ENCODE measurements at places on chromosomes 3 and 15. TPM values are rescaled to one million over a fixed set of nuclear protein-coding genes. Genes with fewer than 3 reads are reported as not detected.

DNA sequence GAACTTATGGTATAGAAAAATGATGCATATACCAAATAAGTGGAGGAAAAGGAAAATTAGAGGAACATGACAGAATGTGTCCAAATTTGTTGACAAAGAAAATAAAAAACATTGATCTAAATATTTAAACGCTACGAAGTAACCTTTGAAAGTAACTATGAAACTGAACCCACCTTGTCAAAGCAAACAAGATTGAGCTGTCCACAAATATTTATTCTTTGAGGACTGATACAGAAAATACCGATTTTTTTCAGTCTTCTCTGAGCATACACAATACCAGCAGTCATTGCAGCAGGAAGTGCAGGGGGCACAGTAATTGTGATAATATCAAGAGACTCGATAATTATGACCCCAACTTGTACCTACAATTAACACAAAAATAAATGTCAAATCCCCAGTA lies 40.0 kb downstream of the ATP13A3 start:
- no peak for ATAC-seq

DNA sequence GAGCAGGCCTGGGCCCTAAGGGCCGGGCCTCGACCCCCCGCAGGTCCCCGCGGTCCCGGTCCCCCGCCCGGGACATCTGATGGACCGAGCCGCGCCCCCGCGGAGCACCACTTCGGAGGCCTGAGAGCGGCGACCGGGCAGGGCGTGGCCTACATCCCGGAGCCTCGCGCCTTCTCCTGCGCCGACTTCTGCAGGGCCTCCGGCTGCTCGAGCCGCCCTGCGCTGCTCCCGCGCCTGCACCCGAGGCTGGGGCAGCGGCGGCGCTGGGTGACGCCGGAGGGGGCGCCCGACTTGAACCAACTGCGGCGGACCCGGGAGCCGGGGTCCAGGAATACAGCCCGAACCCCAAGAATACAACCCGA lies 14.9 kb upstream of the GP9 start:
- peak; percentile 58 for ATAC-seq

DNA sequence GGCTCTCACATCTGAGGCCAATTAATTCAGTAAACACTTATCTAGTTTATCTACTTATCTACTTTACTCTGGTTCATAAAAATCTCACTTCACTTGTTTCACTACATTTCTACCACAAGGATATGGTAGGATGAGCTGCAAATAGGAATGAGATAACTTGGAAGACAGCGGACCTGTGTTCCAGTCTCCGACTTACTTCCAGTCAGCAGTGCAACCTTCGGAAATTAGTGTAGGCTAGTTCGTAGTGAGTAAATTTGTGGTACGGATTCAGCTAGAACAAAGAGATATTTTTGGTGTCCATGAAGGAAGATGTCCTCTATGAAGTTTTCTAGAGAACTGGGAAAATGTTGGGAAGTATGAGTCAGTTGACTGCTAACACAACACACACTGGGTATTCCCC lies 66.3 kb downstream of the TPRG1 start:
- ATAC-seq, result no peak

DNA sequence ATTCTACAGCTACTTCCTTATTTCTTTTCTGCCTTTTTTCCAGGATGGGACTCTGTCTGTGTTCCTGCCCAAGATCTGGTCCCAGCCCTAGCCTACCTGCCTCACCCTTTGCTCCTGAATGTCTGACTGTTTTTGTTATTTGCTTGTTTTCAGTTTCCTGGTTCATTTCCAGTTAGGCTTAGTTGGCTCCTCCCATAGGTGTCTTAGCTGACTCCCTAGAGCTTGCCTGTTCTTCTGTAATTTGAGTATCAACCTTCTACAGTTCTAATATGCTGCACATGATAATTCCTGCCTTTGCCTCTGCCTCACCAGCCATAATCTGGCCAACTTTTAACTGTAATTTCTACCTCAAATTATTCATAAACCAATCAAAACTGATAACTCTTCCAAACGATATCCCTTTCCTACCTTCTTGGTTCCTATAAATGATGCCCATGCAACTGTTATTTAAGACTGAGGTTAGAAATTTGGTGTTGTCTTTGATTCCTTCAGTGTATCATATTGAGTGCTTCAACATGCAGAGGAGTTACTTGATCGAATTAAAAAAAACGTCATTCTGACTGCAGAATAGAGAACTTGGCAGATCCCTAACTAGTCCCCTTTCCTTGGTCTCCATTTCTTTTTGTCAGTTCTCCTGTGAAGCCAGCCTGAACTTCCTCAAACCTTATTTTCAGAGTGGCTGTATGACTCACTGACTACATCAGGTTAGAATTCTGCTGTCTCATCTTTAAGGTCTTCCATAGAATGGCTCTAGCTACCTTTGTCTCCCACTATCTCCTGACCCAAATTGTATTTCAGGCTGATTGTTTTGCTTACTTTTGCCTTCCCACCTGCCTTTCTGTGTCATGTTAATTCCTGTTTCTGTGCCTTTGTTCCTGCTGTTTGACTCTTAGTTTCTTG lies 8.4 kb downstream of the GOLM2 start:
- ATAC-seq, result no peak

DNA sequence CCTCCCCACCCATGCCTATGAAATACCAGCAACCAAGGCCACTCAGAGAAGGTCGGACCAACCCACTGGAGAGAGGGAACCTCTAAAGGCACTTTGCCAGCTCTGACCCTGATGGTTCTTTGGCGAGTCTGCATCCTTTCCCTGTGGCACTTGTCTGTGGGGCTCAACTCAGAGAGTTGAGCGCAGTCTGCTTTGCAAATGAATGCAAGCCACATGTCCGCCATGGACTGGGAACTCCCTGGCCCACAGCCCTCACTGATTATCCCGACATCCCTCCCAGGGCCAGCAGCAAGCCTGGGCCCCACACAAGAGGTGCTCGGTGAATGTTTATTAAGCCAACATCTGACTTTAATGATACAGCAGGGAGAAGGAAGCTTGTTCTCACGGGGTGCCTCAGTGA lies 55.5 kb upstream of the HES1 start:
- ATAC-seq, result no peak

DNA sequence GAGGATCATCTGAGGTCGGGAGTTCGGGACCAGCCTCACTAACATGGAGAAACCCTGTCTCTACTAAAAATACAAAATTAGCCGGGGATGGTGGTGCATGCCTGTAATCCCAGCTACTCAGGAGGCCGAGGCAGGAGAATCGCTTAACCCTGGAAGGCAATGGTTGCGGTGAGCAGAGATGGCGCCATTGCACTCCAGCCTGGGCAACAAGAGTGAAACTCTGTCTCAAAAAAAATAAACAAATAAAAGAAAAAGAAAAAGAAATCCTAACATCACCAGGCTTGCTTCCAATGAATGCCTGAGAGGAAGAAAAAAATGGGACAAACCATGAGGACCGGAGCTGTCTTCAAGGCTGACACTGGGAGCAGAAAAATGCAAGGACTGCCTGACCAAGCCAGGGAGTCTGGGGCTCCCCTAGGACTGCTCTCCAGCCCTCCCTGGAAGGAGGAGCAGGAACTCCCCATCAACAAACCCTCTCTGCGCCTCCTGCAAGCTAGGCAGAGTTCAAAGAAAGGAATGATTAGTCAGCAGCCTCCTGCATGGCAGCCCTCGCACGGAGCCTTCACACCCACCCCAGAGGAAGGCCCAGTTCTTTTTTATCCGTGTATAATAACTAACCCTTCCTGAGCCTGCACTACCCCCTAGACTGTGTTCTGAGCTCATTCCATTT lies 55.4 kb downstream of the NUP210 start:
- no peak for ATAC-seq

DNA sequence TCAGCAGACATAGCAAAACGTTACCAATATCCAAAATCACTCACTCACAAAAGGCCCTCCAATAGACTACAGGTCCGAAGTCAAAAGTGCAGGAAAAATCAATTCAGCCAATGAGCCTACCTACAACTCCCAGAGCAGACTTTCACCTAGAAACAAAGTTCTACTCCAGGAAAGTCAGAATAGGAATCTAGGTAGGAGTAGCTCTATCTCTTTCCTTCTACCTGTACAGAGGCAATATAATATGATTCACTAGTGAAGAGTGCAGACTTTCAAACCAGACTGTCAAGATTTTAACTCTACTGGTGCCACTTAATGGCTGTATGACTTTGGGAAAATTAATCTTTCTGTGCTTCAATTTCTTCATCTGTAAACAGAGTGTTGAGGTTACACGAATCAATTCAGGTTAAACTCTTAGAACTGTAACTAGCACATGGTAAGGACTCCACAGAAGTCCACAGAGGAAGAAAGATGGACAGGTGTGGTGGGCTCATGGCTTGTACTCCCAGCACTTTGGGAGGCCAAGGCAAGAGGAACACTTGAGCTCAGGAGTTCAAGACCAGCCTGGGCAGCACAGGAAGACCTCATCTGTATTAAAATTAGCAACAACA lies 9.4 kb downstream of the DCUN1D1 start:
- ATAC-seq, result no peak

- ATAC-seq, result peak; percentile 30
Measured at GRCh38 chr3:37855363-37855970, 6.2 kb upstream of the CTDSPL start.

GRCh38 chr3:113231827-113232253 lies 20.5 kb downstream of the BOC start:
- ATAC-seq, result peak; percentile 57

DNA sequence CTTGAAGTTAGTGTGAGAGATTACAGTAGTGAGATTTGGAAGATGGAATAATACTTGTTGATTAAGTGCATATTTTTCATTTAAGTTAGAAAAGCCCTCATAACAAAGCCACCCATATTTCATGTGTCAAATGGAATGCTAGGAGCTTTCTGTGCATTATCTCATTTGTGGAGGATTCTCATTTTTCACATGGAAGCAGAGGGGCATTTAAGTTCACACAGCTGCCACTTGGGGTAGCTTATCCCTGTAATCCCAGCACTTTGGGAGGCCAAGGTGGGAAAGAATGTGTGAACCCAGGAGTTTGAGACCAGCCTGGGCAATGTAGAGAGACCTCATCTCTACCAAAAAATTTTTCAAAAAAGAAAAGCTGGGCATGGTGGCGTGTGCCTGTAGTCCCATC lies 55.2 kb downstream of the RAB7A start:
- ATAC-seq, result no peak

- ATAC-seq, result no peak
Measured at GRCh38 chr15:56950979-56951378, 32.5 kb downstream of the TCF12 start.

- no peak for ATAC-seq
Measured at GRCh38 chr3:191987831-191988350, 526.9 kb downstream of the PYDC2 start.

GRCh38 chr15:90101969-90102890 lies at the start of gene IDH2:
Gene IDH2 (minus strand): TSS chr15:90102468. CDS start chr15:90102390, 78 bp downstream.
- ATAC-seq, result peak; percentile 91

DNA sequence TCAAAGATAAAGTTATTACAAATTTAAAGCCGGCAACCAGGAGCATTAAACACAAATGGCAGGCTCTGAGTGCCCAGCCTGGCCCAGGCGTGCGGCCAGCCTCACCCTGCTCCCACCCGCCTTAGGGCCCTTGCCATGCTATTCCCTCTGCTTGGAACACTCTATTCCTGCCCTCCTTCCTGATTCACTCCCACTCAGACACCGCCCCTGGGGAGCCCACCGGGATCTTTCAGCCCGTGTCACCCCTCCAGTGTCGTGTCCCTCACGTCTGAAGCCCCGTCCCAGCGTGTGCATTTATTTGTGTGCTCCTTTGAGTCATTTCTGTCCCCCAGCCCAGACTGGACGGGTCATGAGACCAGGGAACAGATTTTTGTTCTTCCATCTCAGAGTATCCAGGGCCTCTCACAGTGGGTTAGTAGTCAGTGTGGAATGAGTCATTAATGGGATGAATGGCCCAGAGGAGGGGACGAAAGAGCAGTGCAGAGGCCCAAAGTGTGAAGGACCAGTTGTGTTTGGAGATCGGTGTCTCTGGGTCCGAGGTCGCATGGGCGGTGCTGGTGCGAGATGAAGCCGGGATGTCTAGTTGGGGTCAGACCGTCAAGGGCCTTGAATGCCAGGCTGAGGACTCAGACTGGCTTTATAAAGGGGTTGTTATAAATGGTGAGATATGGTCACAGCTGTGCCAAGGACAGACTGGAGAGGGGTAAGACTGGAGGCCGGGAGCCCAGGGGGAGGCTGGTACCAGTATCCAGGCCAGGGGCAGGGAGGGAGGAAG lies 58.9 kb upstream of the SLC6A6 start:
- no peak for ATAC-seq

DNA sequence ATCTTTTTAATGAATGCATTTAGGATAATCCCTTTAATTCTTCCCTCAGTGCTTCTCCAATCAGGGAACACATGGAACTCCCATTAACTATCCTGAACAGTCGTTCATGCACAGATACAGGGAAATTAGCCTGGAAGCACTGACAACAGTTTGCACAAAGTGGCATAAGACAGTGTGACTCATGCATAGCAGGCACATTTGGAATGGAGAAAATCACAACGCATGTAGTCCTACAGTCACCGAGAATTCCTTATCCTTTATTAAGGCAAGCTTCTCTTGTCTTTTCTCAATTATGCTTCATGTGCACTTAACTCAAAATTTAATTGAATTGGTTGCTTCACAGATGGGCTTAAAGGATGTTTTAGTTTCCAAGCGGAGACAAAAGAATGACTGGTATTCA lies 155.0 kb upstream of the CRBN start:
- no peak for ATAC-seq

DNA sequence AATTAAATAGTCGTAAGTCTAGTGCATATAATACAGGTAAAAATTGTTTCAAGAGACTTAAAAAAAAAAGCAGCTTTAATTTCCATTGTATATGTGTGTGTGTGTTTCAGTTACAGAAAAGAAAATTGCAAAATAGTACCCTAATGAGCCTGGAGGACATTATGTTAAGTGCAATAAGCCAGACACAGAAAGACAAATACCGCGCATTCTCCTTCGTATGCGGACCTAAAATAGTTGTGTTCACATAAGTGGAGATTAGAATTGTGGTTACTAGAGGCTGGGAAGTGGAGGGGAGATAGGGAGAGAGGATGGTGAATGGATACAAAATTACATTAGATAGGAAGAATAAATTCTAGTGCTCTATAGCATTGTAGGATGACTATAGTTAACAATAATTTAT lies 3.6 kb downstream of the MESD start:
- ATAC-seq, result no peak

The MRPL47 gene
- 27.6 TPM for total RNA-seq

The FBXW12 gene
- total RNA-seq, result not detected

The MFSD1 gene
- total RNA-seq, result 78.2 TPM

The FAM131A gene
- total RNA-seq, result 71.4 TPM

The CLEC3B gene
- total RNA-seq, result 127 TPM

The ERICH6 gene
- not detected for total RNA-seq

The IQCF2 gene
- not detected for total RNA-seq

The CLDN1 gene
- total RNA-seq, result 0.62 TPM

The CATSPER2 gene
- 1.9 TPM for total RNA-seq
